ENCODE measurements at places on chromosomes 2 and 18.

GRCh38 chr2:153221506-153221905, 257.1 kb downstream of the RPRM start:
- DNase-seq, result no peak

DNA sequence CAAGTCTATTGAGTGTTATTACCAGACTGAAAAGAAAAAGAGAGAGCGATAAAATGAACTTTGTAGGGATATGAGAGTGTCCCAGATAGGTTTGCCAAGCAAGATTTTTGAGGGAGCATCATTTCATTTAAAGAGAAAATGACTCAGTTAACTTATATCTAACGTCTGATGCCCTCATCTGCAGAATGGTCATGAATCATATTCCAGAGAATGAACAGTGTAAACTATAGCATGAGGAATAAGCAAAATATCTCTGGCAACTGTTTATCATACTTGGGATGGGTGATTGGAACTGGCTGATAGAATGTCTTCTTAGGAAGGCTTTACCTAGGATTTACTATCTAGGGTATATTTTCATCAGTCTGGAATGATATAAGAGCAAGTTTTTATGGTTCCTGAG, 289.4 kb downstream of the CMPK2 start:
- DNase-seq, result no peak

- DNase-seq, result no peak
Measured at GRCh38 chr2:147603876-147604275, 241.0 kb upstream of the ACVR2A start.

- no peak for DNase-seq
Measured at GRCh38 chr2:180872255-180872654, 108.2 kb upstream of the UBE2E3 start.

- DNase-seq, result no peak
Measured at GRCh38 chr18:11324510-11324909, 175.1 kb upstream of the PIEZO2 start.

DNA sequence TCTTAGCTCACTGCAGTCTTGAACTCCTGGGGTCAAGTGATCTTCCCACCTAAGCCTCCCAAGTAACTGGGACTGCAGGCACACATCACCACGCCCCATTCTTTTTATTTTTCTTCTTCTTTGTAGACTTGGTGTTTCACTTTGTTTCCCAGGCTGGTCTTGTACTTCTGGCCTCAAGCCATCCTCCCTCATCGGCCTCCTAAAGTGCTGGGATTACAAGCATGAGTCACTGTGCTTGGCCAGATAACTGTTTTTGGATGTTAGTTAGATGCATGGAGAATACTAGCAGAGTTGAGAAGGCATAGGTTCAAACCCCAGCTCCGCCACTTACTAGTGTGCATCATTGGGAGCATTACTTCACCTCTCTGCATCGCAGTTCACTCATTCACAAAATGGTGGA, 88.3 kb downstream of the TXNL1 start:
- no peak for DNase-seq

- DNase-seq, result no peak
Measured at GRCh38 chr2:143815082-143815481, 685.9 kb downstream of the ARHGAP15 start.
